ENCODE measurements at places on chromosomes 2 and 18.

DNA sequence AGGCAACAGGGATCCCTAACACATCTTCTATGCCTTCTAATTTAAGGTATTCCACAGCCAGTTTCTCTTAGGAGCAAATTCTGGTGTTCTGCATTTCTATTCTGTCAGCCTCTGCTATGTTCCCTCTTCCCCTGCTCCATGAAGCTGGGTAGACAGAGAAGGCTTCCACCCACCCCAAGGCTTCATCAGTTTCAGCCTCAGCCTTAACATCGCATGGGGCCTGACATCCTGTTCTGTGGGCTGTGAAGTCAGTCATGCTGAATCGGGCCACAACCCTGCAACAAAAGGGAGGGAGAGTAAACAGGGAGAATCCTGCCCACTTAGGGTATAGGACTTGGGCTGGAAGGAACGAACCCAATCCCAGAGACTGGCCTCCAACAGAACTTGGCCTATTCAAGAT lies 70.6 kb upstream of the PPM1B start:
- peak; percentile 24 for DNase-seq

DNA sequence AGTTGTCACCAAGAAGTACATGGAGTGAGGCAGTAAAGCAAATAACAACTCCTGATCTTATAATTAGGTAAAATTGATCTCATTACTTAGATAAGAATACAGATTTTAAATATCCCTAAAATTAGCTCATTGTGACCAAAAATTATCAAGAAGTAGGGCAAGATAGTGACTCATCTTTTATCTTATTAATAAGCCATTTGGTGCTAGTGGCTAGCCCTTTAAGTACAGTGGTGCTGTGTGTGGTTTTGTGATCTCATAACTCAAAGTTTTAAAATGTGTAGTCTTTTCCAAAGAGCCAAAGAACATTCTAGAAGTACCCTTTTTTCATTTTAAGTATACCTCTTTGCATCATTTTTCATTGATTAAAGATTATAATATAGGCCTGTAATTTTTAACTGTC lies 569.4 kb upstream of the SETBP1 start:
- DNase-seq, result no peak

- no peak for DNase-seq
Measured at GRCh38 chr2:191012845-191013681, 908 bp downstream of the STAT1 start.

- no peak for DNase-seq
Measured at GRCh38 chr2:213627054-213627710, 342.9 kb downstream of the SPAG16 start.

GRCh38 chr2:71637736-71638135 lies 184.4 kb downstream of the DYSF start:
- no peak for DNase-seq

DNA sequence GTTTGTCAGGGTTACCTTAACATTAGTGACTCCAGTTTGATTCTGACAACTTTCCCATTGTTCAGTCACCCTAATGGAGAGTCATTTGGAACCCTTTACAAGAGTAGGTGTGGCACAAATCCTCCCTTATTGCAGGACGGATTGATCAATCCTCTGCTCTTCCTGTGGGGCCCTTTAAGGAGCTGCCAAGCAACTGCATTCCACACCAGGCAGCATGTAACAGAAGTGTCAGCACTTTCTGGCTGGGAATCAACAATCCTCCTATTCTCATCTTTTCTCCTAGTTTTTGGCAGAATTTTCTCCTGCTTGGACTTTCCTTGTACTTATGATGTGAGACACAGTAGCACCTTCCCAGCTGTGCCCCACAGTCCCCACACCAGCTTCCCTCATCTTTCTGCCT lies 177.8 kb downstream of the ST6GAL2 start:
- no peak for DNase-seq

Measured in retina (tissue), 1 donor.